BJ (cell line): ENCODE measurements at places on chromosomes 7 and 10. TPM values are rescaled to one million over a fixed set of nuclear protein-coding genes. Genes with fewer than 3 reads are reported as not detected.
A peak's percentile ranks its signal among the peaks of the same experiment; 100 is the strongest.

DNA sequence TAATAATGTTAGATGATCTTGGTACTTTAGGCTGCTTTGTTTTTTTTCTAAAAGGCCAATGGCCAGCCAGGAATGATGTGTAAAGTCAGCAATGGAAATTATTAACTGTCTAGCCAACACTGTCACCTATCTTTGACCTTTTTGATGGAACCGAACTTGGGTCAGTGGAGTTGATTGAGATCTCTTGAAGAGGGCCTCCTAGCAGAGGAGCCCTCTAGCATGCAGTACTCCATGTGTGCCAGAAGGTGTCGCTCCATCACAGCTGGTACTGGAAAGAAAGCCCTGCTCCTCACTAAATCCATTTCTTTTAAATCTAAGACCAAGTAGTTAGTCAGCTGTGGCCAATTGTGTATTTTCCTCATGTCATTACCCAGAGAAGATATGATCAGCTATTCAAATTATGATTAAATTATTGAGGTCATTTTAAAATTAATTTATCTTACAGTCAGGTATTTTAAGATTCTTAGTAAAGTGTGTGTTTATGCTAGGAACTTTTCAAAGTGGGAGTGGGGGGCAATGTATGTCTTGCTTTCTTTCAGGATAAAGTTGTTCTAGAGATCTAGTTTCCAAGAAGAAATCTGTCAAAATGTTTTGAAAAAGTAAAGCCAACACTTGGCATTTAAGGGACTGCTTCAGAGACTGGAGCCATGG, 33.1 kb upstream of the CROT start:
- peak; percentile 9 for DNase-seq

- no peak for DNase-seq
Observed at GRCh38 chr10:5470062-5470751, 29.2 kb downstream of the CALML5 start.

Gene COL28A1
- polyA plus RNA-seq = 0.04 and 0.11 TPM in 2 replicates

GRCh38 chr7:6160191-6160623, 112.2 kb downstream of the CYTH3 start:
- DNase-seq = no peak

Gene CPVL
- polyA plus RNA-seq = not detected in 2 replicates
